Non-pigmented ciliary epithelial cell (primary cell): ENCODE measurements at places on chromosomes 2 and 18.

- no peak for DNase-seq
Measured at GRCh38 chr2:68083346-68083745, 20.5 kb upstream of the C1D start.

DNA sequence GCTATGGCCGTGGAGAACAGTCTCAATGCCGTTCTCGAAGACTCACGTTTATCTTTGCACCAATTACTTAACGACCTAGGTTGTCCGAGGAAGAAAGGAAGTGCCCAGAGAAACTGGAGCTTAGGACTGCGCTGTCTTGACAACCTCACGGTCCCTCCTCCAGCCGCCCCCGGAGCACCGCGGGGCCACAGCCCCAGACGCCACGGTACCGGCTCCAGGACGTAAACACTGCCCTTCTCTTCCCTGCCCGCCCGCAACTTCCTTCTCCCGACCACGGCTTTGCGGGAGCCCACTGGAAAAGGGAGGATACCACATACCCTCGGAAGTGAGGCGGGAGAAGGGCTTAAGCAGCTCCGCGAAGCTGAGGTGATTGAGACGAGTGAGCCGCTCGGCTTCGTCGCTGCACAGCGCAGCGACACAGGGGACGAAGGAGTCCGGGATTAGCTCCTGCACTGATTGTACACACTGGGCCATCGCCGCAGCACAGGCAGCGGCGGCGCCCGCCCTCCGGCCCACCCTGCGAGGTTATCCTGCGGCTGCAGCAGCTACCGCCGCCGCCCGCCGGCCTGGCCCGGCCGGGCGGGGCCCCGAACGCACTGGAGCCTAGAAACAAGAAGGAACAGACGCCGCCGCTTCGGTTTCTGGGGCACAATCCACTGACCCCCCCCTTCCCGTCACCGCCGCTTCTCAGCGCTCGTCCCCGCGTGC, 483 bp downstream of the TRAPPC8 start:
- no peak for DNase-seq

- no peak for DNase-seq
Measured at GRCh38 chr2:207229161-207229560, 63.4 kb upstream of the KLF7 start.

DNA sequence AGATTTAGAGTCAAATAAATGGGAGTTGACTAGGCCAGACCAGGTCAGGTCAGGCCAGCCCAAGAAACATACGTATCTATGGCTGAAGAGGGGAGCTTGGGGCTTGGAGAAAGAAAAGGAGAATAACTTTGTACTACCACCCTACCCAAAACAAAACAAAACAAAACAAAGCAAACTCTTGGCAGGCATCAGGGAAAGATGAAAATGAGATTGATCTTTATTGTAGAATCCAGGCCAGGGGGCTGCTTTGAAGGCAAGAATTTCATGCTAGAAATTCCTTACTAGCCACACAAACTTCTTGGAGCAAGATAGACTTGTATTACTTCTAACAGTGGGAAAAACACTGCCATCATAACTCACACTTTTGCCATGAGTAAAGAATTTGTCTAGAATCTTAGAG, 26.2 kb downstream of the QPCT start:
- no peak for DNase-seq

DNA sequence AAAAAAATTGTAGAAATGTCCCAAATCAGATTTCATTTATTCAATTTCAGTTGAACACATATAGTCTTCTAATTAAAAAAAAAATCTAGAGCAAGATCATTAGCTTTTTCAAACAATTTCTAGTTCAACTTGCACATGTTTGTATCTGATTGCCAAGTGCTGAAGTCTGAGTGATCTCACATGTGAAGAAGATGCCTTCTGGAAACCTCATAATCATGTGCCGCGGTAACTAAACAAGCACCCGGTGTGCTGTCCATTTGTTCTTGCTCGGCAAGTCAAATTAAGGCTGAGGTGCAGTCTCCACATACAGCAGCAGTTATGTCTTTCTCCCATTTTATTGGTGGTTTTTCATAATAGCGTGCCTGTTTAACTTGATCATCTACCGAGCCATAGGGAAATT, 18.7 kb downstream of the CABLES1 start:
- DNase-seq, result no peak

DNA sequence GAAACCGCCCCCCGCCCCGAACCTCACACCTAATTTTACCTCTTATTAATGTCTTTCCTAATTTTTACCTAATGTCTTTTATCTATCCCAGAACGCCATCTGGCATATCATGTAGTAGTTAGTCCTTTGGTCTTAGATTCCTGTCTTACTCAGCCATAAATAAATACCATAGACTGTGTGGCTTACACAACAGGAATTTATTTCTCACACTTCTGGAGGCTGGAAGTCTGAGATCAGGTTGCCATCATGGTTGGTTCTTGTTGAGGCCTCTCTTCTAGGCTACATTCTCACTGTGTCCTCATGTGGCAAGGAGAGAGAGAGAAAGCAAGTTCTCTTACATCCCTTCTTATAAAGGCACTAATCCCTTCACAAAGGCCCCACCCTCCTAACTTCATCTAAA, 46.8 kb downstream of the RHBDD1 start:
- no peak for DNase-seq

- no peak for DNase-seq
Measured at GRCh38 chr18:13726972-13727331, 479 bp downstream of the RNMT start.

DNA sequence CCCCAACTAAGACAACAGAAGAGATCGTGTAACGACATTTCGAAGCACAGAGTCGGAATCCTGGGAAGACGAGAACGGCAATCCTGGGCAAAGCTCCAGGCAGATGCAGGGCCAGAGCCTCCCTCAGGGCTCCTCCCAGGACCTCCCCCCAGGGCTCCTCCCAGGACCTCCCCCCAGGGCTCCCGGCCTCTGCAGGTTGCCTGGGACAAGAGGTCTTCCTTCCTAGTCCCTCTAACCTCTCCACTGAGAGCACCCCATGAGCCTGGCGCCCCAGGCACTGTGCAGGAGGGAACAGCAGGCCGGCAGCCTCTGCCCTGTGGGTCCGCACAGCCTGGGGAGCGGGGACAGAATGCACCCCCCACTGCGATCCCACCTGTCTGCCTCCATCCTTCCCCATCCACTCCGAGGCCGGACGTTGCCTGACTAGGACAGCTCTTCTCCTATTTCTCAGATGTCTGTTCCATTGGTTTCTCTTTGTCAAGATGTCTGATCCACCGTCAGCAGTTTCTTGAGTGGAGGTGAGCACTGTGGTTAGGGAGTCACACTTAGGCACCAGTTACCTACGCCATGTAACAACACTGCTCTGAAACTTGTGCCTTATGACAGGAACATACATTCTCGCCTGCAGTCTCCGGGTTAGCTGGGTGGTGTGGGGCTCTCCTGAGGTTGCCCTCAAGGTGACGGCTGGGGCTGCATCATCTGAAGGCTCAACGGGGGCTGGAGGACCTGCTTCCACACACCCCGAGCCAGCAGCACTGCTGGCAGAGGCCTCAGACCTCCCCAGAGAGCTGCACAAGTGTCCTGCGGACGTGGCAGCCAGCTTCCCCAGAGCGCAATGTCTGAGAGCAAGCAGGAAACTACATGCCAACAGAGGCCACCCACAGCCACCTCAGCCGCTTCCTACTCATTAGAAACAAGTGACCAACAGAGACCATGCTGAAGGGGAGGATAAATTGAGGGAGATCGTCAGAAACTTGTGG, 28.9 kb downstream of the ADI1 start:
- no peak for DNase-seq

GRCh38 chr18:56593906-56594305, 44.5 kb downstream of the TXNL1 start:
- DNase-seq, result peak; percentile 14

GRCh38 chr2:20609995-20610357, 40.9 kb downstream of the HS1BP3 start:
- no peak for DNase-seq

GRCh38 chr2:234558642-234559041, 61.8 kb upstream of the ARL4C start:
- DNase-seq, result no peak

- DNase-seq, result no peak
Measured at GRCh38 chr2:36497570-36498163, 100.3 kb downstream of the FEZ2 start.

DNA sequence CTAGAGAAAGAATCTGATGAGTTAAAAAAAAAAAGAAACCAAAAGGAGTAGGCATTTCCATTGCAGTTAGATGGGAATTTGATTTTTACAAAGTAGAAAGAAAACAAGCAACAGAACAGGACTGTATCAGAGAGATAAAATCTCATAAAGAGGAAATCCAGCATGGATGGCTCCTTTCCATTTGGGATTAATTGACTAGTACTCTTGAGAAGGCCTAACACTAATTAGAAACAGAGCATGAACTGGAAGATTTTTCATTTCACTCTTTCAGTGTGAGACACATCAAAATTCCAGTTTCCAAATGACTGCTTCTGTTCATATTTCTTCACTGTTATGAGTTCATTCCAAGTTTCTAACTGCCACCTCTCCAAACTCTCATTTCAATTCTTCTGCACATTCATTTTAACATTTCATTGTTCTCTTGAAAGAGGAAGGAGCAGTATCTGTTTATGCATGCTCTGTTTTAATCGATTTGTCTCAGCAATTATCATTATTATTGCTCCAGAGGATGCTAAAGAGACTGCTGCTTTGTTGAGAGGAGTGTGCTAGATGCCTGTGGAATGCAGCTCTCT, 108.8 kb upstream of the PIEZO2 start:
- no peak for DNase-seq

GRCh38 chr2:46335391-46336282, 38.4 kb downstream of the EPAS1 start:
- DNase-seq, result no peak

GRCh38 chr2:37576831-37577230, 94.6 kb downstream of the CDC42EP3 start:
- DNase-seq, result no peak

DNA sequence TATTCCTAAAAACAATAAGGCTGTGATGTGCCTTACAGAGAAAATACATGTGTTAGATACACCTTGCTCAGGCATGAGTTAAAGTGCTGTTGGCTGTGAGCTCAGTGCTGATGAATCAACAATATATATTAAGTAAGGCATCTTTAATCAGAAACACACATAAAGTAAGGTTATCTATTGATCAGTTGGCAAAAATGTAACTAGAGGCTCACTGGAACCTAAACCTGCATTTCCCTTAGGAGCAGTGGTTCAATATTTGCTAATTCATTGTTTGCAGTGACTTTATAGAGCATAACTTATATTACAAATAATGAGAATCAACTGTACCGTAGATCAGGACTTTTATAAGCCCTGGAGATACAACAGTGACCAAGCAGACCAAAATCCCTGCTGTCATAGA, 77.0 kb upstream of the CYP1B1 start:
- no peak for DNase-seq

- peak; percentile 31 for DNase-seq
Measured at GRCh38 chr2:170973492-170974303, 44.6 kb downstream of the GORASP2 start.

GRCh38 chr18:28728891-28729290, 552.0 kb upstream of the CDH2 start:
- no peak for DNase-seq

DNA sequence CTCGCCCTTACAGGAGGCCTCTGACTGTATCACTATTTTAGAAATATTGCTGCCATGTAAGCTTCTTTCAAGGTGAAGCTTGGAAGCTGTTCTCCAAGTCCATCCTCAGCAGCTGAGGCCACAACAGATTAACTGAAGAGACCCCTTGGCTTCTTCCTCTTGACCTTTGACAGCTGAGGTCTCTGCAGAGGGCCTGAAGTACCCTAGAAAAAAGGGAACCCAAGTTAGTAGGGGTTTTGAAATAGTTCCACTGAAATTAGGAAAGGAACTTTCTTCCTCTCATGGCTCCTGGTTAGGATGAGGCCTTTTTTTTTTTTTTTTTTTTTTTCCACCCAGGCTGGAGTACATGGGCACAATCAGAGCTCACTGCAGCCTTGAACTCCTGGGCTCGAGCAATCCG, 15.5 kb upstream of the IHH start:
- no peak for DNase-seq

DNA sequence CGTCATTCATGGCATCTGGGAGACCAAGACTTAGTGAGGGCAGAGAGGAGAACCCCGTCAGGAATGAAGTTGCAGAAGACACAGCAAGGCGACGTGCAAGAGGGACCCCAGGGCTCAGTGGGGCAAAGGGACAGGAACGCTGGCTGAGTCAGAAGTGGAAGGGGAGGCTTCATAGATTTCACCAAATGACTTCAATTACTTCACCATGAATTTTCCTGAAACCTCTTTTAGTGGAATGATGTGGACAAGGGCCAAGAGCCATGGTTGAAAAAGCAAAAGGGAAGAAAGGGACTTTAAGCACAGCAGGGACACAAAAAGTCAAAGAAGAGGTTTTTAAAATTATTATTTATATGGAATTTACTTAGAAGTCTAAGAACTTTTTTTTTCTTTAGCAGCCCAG, 141.6 kb upstream of the PID1 start:
- DNase-seq, result no peak
